Kidney (tissue), 22 donors: ENCODE measurements at places on chromosomes 4 and X. TPM values are rescaled to one million over a fixed set of nuclear protein-coding genes. Genes with fewer than 3 reads are reported as not detected.

- DNase-seq = no peak
Observed at GRCh38 chr4:113641025-113641431, 120.5 kb downstream of the CAMK2D start.

DNA sequence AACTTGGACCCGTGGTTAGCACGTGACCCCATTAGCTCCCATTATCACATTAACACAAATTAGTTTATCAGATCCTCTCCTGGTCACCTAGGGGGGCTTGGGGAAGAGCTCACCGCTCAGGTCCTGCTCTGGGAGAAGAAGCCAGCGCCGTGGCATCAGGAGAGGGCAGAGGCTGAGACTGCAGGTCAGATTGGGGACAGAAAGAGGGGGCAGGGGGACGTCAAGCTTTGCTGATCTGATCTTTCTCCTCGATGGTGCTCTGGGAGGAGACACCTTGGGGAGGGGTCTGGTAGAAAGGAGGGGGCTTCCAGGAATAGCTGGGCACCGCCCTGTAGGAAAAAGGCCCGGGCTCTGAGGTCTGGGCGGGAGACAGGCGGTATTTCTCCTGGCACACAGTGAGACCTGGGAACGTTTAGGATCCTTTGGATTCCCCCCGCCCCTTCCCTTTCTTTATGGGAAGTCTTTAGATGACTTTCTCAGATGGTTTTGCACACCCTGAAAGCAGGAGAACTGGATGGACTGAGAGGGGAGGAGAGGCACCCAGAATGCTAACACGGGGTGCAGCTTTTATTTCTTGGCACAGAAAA lies 9.1 kb upstream of the ELF4 start:
- DNase-seq = no peak

DNA sequence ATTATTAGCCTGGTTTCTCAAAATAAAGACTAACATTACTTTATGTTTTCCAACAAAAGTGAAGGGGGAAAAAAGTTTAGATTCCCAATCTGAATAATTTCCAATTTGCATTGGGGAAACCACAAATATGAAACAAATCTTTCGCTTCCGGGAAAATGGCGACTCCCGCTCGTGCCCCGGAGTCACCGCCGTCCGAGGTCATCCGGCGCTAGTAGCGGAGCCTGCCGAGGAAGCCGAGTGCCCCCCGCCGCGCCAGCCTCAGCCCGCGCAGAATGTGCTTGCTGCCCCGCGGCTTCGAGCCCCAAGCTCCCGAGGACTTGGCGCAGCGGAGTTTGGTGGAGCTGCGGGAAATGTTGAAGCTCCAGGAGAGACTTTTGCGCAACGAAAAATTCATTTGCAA lies 75.0 kb upstream of the TMPRSS11A start:
- no peak for DNase-seq

DNA sequence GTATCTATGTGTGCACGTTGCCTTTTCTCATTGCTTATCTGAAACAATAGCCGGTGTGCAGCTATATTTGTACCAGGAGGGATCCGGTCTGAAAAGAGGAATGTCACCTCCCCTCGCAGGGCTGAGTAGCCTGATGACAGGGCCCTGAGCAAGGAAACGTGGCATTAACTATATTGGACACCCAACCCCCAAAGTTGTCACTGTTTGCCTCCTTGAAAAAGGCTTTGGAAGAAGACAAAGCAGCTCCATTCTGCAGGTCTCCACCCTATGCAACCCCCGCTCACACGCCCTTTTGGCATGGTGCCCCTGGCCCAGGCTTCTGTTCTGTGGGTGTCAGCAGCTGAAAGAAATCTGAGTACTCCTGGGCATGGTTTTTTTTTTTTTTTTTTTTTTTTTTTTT lies 8.2 kb downstream of the PRRG3 start:
- DNase-seq = no peak

GRCh38 chr4:39543034-39543433 lies 15.8 kb upstream of the UGDH start:
- peak; percentile 63 for DNase-seq

DNA sequence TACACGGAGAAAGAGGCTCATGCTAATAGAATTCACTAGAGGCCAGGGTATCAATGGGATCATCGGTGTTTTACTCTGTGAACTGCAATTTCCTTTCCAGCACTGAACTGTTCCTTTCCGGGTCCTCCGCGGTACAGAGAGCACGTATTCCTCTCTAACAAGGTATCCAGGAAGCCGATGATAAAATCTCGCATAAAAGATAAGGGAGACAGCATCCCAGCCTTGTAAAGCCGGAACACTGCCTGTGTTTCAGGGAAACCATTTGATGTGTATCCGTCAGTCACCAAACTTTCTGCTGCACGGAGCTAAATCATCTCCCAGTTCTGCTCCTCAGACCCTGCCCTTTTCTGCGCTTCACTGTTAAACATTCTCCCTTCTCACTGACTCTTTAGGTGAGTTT lies 54.0 kb downstream of the ING2 start:
- DNase-seq = no peak

- DNase-seq = no peak
Observed at GRCh38 chrX:139909712-139910111, 23.1 kb downstream of the ATP11C start.

- no peak for DNase-seq
Observed at GRCh38 chr4:184346682-184347081, 127.7 kb downstream of the IRF2 start.

- DNase-seq = no peak
Observed at GRCh38 chr4:83757121-83757621, 221.3 kb downstream of the GPAT3 start.

DNA sequence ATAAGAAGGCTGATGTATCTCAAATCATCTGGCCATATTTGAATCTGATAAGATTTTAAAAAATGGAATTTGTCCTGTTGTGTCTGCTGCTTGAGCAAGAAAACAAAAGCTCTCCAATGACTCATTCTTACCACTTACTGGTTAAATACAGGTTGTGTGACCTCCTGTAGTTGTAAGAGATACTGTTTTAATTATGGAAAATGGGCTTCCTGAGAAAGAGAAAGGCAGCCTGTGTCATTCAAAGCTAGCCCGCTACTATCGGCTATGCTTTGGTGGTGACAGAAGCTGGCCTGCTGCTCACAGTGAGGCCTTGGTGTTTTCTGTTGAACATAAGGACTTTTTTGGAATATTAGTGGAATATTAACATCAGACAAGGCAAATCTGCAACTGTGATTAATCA lies 1722.1 kb upstream of the PCDH10 start:
- no peak for DNase-seq

GRCh38 chrX:104435249-104435648 lies 130.8 kb upstream of the IL1RAPL2 start:
- DNase-seq = no peak

DNA sequence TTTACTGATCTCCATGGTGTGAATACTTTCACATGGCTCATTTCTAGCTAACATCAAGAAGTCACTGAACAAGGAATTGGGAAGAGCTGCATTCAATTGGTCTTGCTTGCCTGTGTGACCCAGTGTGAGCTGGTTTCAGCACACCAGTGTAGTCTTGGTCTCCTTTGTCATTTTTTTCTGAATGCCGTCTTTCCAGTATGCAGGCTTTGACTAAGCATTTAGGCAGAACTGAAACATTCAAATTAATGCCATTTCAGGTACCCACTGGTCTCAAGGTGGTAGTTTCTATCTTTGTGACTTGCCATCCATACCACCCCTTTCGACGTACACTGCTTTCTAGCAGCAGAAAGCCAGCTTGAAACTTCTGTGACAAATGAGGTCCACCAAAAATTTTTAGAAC lies 550.5 kb upstream of the BOD1L1 start:
- DNase-seq = peak; percentile 11

GRCh38 chrX:36198575-36198974 lies 279.0 kb downstream of the CFAP47 start:
- DNase-seq = no peak

- DNase-seq = no peak
Observed at GRCh38 chr4:23423540-23423939, 466.3 kb downstream of the PPARGC1A start.

- DNase-seq = no peak
Observed at GRCh38 chr4:7107166-7107905, 39.5 kb upstream of the GRPEL1 start.

DNA sequence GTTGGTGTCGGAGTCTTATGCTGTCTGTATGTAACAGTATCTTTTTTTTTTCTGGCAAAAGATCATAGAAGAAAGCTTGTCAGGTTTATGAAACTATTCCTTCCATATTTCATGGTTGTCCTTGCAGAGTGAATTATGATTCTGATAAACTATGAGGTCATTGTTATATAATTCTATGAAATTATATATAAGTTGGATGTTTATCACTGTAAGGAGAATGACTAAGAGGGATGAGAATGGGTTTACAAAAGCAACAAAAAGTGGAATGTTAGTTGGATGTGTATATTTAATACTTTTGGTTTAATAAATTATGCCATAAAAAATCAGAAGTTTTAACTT lies 43.1 kb downstream of the RAPGEF2 start:
- no peak for DNase-seq

DNA sequence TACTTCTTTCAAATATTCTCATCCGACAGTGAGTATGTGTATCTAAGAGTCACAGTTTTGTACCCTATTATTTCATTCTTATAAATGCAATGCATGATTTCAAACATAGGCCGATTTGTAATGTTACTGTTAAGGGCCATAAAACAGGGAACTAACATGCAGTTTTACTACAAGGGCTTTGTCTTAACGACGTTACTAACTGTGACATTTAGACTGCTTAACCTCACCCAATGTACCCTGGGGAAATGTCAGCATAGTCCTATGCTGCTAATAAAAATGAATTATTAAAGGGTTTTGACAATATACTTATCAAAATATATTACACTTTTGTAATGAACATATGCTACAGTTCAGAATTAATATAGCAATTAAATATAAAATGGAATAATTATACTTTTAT lies 74.8 kb upstream of the CPXCR1 start:
- no peak for DNase-seq

- DNase-seq = no peak
Observed at GRCh38 chr4:106690487-106690886, 321.9 kb upstream of the GIMD1 start.

DNA sequence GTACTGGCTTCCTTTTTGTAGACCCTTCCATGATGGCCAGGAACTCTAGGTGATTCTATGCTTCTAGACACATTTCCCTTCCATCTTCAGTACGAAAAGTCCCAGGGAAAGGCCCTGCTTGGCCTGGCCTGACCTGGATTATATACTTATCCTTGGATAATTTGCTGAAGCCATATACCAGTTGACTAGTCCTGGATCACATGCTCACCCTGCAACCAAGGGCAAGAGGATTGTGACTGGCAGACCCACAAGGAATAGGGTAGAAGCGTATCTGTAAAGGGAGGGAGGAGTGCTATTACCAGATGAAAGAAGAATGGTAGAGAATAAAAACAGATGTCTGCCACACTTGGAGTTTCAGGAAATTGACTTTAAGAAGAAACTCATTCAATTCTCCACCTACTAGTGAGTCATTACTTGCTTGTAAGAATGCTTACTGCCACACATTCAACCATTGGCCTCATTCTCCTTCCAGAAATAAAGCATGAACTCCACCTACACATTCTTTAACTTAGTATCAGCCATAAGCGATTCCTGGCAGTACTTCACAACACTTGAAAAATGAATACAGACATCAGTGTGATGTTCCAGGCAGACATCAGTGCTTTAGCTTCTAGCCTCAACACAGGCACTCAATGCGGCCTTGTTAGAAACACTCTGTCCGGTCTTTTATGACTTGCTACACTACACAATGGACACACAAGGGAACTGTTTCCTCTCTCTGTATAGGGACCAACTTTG lies 141.8 kb downstream of the CBR4 start:
- DNase-seq = no peak

GRCh38 chrX:13258052-13258444 lies 61.8 kb downstream of the ATXN3L start:
- no peak for DNase-seq

Gene CLIC2
- total RNA-seq = 22.8 TPM

Gene PDLIM3
- total RNA-seq = 19.6 TPM

Gene OPN1MW
- total RNA-seq = not detected

Gene TEX13A
- not detected for total RNA-seq

Gene MRPS18C
- 44.4 TPM for total RNA-seq

Gene DSPP
- not detected for total RNA-seq

Gene ZGRF1
- 3.6 TPM for total RNA-seq

Gene BMPR1B
- total RNA-seq = 4.1 TPM

Gene MAGEA2B
- total RNA-seq = not detected

Gene TAPT1
- total RNA-seq = 36.8 TPM

Gene SASH3
- total RNA-seq = 18.3 TPM

Gene TRMT44
- total RNA-seq = 20.1 TPM

Gene RAB9B
- total RNA-seq = 1.1 TPM

Gene TEX13D
- not detected for total RNA-seq

Gene SPANXC
- total RNA-seq = not detected
